ENCODE measurements at places on chromosomes 16 and 17. TPM values are rescaled to one million over a fixed set of nuclear protein-coding genes. Genes with fewer than 3 reads are reported as not detected.

Gene SLC52A1
- polyA plus RNA-seq, result not detected

Gene ALDH3A2
- 11.0 TPM for polyA plus RNA-seq

Gene MYL11
- polyA plus RNA-seq, result not detected

Gene GAST
- polyA plus RNA-seq, result not detected

Gene SLC13A2
- polyA plus RNA-seq, result not detected

Gene MSLN
- polyA plus RNA-seq, result 0.11 TPM

Gene KRTAP9-6
- polyA plus RNA-seq, result not detected

Gene C16orf46
- 0.33 TPM for polyA plus RNA-seq

Gene SLC2A4
- 0.15 TPM for polyA plus RNA-seq

Gene SNX20
- not detected for polyA plus RNA-seq

Gene EVI2B
- polyA plus RNA-seq, result 0.41 TPM

All from AG04450 (cell line).